Stimulated activated CD8-positive, alpha-beta memory T cell treated with anti-CD3 and anti-CD28 coated beads, Interleukin-4, amount 100 ng/mL, for 1 hour (primary cell): ENCODE measurements at places on chromosomes 16 and 17.

DNA sequence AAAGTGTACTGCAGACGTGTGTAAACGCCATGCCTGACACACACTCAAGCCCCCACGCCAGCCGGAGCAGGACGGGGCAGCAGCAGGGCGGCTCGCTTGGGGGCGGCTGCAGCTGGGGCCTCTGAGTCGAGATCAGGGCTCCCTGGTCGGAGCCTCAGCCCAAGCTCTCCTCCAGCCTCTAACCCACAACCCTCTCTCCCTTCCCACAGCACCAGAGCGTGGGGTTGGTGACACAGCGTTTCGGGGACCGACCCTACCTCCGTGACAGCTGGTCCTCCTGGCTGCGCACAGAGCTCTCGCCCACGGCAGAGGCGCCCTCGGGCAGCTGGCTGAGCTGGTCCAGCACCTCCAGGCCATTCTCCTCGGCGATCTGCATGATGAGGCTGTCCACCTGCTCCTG is 11.2 kb downstream of the CHMP1A start:
- no peak for DNase-seq

DNA sequence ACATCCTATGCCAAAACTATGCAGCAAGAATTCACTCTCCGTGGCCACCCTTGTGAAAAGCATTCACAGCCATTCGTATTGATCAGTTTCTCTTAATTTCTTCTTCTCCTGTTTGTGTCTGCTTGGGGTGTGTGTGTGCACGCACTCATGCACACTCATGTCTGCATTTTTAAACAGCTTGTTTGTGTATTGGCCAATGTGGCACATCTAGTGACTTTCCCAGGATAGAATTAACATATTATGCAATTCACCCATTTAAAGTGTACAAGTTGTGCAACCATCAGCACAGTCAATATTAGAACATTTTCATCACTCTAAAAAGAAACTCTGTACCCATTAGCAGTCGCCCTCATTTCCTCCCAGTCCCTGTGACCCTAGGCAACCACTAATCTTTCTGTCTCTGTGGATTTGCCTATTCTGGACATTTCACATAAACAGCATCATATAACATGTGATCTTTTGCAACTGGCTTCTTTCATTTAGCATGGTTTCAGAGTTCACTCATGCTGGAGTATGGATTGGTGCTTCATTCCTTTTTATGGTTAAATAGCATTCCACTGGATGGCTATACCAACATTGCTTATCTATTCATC is 20.1 kb downstream of the IRX3 start:
- no peak for DNase-seq

GRCh38 chr17:50076591-50077235 is 18.4 kb upstream of the PDK2 start:
- no peak for DNase-seq

DNA sequence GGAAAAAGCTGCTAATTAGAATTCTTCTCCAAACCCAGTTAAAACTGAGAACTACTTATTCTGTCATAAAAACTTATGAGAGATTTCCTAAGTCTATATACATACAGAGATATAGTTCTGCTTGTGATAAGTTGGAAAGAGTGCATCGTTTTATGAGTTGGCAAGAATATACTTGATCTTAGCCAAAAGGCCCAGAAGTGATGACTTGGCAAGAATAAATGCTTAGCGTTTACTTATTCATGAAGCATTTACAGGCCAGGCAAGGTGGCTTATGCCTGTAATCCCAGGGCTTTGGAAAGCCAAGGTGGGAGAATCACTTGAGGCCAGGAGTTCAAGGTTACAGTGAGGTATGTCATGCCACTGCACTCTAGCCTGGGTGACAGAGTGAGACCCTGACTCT is 81.7 kb downstream of the CYB561 start:
- no peak for DNase-seq

DNA sequence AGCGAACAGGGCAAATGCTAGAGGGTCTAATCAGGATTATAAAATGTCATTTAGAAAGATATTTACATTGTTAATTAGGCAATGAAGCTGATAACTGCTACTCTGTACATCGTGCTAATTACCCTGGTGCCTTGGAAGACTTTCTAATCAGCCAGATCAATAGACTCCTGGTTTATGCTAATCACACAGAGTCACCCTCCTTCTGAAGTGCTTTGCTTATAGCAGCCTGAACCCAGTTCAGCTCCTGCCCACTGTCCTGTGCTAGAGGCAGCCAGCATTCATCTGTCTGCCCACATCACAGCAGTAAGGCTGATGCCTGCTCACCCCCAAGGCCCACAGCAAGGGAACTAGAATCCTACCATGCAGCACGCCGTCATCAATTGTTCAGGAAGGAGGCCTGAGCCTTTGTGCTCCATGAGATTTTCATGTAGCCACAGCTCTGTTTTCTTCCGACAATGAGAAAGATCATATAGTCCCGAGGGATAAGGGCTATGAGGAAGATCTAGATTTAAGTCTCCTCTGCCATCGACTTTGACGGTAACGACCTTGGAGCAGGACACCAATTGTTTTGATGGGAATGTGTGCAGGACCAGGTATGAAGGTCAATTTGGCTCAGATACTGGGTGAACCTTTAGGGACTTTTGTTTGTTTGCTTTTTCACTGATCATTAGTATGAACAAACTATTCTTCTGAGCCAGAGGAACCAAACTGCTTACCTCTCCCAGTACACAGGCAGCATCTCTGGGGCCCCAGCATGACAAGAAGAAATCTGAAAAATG is 12.5 kb upstream of the LYRM9 start:
- no peak for DNase-seq

DNA sequence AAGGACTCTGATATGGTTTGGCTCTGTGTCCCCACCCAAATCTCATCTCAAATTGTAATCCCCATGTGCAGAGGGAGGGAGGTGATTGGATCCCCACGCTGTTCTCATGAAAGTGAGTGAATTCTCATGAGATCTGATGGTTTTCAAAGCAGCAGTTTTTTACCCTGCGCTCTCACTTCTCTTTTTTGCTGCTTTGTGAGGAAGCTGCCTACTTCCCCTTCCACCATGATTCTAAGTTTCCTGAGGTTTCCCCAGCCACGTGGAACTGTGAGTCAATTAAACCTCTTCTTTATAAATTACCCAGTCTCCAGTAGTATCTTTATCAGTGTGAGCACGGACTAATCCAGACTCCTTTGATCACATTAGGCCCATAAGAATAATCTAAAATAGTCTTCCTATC is 719.7 kb upstream of the CDH8 start:
- DNase-seq: no peak

DNA sequence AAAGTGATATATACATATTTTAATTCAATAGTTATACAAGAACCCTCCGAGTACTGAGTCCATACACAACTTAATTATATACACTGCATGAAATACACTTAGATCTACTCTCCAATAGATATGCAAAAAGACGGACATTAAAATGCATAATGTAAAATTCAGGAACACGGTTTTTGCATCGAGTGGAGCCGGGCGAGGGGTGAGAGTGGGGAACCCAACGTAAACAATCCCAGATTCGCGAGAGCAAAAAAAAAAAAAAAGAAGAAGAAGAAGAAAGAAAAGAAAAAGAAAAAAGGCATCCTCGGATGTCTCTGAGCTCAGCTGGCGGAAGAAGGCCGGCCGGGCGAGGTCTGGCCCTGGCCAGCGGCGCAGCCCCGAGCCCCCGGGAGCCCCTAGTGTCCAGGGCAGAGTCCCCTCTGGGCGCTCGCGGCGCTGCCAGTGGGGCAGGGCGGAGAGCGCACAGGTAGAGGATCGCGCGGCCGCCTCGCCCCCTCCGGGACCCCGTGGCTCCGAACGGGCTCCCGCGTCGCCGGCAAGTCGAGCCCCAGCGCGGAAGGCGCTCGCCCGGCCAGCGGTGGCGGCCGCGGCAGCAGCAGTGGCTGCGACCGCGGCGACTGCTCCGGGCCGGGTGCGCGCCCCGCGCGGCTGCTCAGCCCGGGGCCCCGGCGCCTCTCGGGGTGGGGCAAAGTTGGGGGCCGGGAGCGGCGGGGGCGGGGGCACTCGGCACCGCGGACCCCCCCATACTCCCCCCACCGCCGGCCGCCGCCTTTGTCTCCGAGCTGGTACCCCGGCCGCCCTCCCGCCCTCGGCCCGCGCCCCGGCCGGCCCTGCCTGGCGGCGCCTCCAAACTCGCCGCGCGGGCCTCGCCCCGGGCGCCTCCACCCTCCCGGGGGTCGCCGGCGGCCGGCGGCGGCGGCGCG is 9.6 kb upstream of the ZFHX3 start:
- DNase-seq: no peak
